ENCODE measurements at places on chromosomes 3 and 15.
A peak's percentile ranks its signal among the peaks of the same experiment; 100 is the strongest.

DNA sequence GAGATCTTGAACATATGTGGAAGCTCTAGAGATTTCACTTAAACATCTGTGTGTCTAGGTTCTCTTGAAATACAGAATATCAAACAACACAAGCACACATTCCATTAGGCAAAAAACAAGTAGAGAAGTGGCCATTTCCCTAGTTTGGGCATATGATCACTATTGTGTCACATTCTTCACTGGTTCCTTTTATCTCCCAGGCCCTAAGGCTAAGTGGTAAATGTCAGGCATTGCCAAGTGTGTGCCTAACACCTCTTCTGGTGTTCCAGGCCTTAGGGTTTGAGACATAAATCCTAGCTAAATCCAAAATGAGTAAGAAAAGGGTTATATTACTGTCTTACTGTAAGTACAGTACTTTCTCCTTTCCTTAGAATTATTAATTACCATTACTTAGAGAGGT is 880.1 kb downstream of the PDCD6IP start:
- no peak for DNase-seq

DNA sequence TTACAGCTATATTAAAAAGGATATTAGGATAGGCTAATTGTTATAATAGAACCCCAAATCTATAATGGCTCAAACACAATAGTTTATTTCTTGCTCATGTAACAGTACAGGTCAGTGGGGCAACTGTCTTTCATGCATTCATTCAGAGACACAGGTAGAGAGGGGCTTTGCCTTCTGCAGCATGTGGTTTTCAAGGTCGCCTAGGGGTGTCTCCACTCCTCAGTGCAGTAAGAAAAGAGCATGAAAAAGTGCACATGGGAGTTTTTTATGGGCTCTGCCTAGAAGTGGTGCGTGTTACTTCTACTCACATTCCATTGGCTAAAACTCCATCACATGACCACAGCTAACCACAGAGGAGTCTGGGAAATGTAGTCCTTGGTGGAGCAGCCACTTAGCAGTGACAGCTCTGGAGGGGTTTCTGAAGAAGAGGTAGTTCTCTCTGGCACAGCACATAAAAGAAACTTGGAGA is 1.8 kb downstream of the ZBTB38 start:
- DNase-seq, result peak; percentile 40

- no peak for DNase-seq
These were observed 132.1 kb downstream of the DOCK3 start for GRCh38 chr3:50806806-50807205.

DNA sequence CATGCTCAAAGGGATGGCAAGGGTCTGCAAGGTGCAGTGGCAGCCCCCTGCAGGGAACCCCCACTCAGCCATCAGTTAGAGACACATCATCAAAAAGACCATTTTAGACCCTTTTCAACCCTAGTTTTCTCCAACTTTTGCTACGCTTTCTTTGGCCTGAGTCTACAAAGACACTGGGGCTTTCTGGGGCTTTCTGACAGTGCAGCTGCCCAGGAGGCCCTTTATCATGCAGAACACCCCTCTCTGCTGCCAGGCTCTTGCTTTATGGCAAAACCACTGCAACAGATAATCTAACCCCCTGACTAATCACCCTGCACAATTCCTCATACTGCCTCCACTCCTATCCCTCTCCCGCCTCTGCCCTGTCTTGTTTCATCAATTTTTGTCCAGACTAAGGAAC is 2.4 kb downstream of the NMNAT3 start:
- DNase-seq, result no peak

GRCh38 chr3:10744098-10744465 is 71.9 kb upstream of the SLC6A11 start:
- DNase-seq, result peak; percentile 37

GRCh38 chr15:78387246-78388037 is 47.3 kb downstream of the CRABP1 start:
- DNase-seq, result no peak

DNA sequence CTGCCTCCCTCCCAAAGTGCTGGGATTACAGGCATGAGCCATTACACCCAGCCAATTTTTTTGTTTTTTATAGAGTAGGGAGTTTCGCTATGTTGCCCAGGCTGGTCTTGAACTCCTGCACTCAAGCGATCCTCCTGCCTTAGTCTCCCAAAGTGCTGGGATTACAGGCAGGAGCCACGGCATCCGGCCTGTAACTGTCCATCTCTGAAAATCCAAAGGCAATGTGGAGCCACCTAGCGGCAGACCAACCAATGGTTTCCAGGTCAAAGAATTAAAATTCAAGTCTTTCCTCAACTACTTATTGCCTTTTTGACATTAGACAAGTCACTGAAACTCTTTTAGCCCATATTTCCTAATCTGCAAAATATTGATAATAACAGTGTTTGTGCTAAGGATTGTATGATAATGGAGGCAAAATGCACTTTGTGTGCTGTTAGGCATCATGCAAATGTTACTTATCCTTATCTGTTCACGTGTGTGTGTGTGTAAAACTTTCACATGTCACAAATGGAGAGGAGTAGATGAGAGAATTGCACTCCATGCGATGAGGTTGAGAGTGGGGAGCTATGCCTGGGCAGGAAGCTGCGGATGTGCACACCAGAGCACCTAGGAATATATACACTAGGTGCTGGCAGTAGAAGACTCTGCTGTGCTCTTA is 48.7 kb downstream of the COL8A1 start:
- peak; percentile 76 for DNase-seq

GRCh38 chr3:145243875-145244274 is 917.1 kb downstream of the PLOD2 start:
- DNase-seq, result no peak

- DNase-seq, result no peak
These were observed 92.5 kb upstream of the MBNL1 start for GRCh38 chr3:152176241-152176640.

DNA sequence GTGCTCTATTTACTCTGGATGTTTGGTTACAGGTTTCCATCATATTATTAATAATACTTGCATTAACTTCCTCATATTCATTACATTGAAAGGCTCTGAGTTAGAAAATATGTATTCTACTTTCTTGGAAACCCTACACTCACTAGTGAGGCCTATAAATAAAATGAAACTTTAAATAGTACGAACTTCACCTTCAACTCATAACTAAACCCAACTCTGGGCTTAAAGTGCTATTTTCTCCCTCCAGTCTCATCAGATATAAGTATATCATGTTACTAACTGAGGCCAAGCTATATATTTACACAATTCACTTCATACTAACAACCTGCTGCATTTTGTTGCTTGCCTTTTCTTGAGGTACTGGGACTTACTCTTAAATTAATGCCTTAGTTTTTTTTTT is 306.7 kb downstream of the TIGIT start:
- DNase-seq, result no peak

DNA sequence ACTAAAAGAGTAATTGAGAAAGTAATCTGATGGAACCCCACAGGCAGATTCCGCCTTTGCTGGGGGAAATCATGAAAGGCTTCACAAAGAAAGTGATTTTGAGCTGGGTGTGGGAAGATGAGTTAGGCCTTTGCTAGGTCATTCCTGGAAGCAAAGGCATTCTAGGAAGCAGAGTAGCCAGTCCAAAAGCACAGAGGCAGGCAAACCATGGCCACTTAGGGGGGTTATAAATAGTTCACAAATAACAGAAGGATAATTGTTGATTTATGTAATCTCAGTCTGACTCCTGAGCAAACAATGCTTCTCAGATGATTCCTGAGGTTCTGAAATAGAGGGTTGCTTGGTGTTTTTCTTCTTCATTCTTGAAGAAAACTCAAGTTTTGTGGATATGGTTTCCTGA is 576.3 kb downstream of the NTRK3 start:
- no peak for DNase-seq

DNA sequence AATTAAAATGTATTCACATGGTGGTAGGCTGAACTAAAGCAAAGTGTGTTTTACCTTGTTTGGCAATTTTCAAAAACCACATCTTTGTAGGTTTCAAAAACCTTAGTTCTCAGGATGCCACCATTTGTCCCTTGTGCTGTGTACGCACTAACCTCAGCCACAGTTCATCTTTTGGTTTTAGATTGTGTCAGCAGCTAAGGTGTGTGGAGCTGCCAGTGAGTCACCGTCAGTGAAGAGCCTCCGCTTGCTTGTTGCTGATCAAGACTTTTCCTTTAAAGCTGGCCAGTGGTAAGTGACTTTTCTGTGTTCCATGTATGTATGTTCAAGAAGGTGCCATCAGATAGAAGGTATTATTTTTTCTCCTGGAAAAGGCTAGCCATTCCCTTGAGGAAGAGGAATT is 21.1 kb downstream of the OXNAD1 start:
- DNase-seq, result no peak

DNA sequence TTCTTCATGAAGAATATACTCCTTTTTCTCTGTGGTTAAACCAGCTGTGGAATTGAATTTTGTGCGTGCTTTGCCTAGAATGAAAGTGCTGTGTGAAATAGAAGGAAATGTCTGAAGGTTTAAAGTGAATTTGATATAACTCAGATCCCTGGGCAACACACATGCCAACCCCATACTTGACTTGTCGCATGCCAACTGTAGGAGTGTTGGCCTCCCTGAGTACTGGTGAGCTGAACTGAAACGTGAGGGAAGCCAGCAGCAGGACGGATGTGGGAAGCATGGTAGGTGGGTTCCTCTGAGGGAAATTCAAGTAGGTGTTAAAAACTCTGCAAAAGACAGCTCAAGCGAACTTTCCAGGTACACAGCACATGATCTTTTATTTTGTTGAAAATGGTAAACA is 14.7 kb downstream of the FAN1 start:
- DNase-seq, result no peak

DNA sequence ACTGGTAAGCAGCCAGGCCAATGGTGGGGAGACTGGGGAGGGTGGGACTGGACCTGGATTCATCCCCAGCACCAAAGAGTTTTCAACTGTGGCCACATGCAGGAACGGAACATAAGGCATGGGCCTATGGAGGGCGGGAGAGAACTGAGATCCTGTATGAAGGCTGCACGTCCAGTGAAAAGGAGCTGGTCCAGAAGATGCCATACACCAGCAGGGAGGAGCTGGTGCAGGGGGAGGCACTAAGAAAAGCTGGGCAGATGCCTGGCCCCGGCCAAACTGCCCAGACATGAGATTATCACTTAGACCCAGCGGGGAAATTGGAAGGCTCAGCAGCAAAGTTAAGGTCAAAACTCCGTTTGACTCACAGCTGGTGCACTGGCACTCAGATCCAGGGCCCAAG is 58.1 kb upstream of the MCF2L2 start:
- no peak for DNase-seq

GRCh38 chr15:63497642-63498467 is 6.5 kb upstream of the USP3 start:
- DNase-seq, result no peak

GRCh38 chr3:73611176-73611575 is 13.6 kb downstream of the PDZRN3 start:
- no peak for DNase-seq

DNA sequence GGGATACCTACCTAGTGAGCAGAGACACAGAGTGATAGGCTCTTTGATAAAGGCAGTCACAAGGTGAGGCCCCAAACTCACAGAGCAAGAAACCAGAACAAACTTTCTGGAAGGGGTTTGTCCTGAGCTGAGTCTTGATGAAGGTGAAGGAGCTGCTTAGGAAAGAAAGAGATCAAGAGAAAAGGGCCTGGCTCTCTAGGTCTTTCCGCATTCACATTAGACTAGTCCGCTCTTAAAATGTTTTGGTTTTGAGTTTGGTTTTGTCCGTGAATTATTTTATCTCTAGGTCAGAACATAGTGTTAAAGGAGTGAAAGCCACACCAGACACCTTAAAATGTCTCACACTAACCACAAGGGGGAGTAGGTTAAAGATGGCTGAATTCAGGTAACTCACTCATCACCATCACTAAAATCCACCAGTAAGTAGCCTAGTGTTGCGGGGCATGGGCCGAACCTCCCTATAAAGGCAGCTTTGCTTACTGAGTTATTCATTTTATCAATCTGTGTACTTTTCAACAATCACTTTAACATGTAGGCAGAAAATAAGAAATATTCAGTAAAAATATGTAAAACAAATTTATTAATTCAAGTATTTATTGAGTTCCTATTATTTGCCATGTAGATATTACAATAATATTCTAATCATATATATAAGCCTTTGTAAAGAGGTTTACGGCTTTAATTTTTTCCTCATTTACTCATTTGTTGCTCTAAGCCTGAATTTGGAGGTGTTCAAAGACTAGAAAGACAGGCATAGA is 121.5 kb upstream of the TSC22D2 start:
- DNase-seq, result peak; percentile 4

GRCh38 chr15:75578948-75579920 is at the start of gene PTPN9:
Gene PTPN9, minus strand, starts transcription at chr15:75579315. Its CDS starts 539 bp downstream, at chr15:75578776.
- peak; percentile 82 for DNase-seq
